ENCODE measurements at places on chromosomes 2 and 18. TPM values are rescaled to one million over a fixed set of nuclear protein-coding genes. Genes with fewer than 3 reads are reported as not detected.

DNA sequence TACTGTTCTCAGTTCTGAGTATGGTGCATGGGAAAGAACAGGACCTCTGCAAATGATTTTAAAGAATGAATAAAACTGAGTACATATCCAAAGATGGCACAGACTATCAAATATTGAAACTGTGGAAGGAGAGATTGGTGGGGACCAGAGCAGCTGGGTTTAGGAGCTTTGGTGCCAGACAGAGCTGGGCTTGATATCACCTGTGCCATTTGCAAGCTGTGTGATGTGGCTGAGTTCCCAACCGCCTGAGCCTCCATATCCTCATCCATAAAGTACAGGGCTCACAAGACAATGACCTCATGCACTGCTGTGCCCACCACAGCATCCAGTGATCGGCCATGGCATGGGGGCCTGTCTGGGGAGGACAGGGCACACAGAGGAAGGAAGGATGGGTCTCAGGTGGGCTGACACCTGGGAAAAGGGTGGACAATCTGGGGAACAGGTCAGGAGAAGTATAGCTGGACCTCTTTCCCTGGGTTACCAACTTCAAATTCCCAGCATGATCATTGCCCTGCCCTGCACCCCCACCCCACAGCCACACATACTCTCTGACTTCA, 83.9 kb upstream of the RAB6C start:
- DNase-seq = no peak
- H3K4me1 ChIP-seq = no peaks in the 10 kb centered on the region
- no peak overlapping the region for H3K4me3 ChIP-seq

DNA sequence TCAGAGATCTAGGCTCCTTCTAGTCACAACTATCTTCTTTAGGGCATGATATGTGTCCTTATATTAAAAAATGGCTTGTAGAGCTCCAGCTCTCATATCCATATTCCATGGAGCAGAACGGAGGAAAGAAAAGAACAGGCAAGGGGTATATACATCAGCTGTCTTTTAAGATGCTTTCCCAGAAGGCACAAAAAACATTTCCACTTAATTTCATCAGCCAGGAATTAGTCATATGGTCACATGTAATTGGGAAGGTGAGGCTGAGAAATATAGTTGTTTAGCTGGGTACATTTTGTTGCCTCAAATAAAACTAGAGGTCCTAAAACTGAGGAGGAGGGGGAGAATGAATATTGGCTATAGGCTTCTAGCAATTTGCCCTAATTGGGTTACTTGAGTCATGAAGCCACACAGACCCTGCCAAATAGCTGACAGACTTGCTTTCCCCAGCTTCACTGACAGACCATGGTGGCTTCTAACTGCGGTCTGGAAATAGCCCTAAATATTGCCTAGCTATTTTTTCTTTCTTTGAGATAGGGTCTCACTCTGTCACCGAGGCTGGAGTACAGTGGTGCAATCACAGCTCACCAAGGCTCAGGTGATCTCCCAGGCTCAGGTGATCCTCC, 20.0 kb downstream of the MAIP1 start:
- no peak overlapping the region for H3K4me3 ChIP-seq
- no peak for DNase-seq
- H3K36me3 ChIP-seq = peaks cover 3% of the 10 kb centered on the region
- no peak overlapping the region for H3K27ac ChIP-seq
- H3K27me3 ChIP-seq = no peaks in the 10 kb centered on the region
- H3K4me1 ChIP-seq = peaks cover 26% of the 10 kb centered on the region

- H3K27ac ChIP-seq = no peak overlapping the region
- no peaks in the 10 kb centered on the region for H3K27me3 ChIP-seq
- DNase-seq = no peak
- H3K4me1 ChIP-seq = no peaks in the 10 kb centered on the region
- H3K4me3 ChIP-seq = no peak overlapping the region
- H3K36me3 ChIP-seq = no peaks in the 10 kb centered on the region
These were observed 67.6 kb downstream of the DHRS9 start for GRCh38 chr2:169136885-169137534.

DNA sequence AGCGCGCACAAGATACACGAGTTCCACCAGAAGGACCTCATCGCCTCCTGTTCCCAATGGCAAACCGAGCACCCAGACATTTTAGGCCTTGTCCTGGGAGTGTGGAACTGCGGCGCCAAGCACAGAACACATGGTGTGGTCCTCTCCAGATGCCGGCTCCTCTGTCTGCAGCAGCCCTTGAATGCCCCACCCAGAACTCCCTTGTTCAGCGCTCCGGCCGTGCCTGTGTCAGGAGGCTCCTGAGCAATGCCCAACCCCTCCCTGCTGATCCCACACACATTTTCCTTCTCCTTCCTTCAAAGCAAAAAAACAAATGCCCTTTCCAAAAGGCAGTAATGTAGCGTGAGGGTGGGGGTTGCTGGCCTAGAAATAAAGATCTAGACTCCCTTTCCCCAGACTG, 89.8 kb downstream of the GFPT1 start:
- no peak overlapping the region for H3K27ac ChIP-seq
- peaks cover 17% of the 10 kb centered on the region for H3K4me1 ChIP-seq
- no peaks in the 10 kb centered on the region for H3K36me3 ChIP-seq
- DNase-seq = no peak
- H3K4me3 ChIP-seq = no peak overlapping the region

GRCh38 chr2:237297421-237298150, 116.4 kb downstream of the COL6A3 start:
- H3K4me1 ChIP-seq = peaks cover 27% of the 10 kb centered on the region
- H3K27me3 ChIP-seq = no peaks in the 10 kb centered on the region
- no peak overlapping the region for H3K4me3 ChIP-seq
- no peak for DNase-seq

DNA sequence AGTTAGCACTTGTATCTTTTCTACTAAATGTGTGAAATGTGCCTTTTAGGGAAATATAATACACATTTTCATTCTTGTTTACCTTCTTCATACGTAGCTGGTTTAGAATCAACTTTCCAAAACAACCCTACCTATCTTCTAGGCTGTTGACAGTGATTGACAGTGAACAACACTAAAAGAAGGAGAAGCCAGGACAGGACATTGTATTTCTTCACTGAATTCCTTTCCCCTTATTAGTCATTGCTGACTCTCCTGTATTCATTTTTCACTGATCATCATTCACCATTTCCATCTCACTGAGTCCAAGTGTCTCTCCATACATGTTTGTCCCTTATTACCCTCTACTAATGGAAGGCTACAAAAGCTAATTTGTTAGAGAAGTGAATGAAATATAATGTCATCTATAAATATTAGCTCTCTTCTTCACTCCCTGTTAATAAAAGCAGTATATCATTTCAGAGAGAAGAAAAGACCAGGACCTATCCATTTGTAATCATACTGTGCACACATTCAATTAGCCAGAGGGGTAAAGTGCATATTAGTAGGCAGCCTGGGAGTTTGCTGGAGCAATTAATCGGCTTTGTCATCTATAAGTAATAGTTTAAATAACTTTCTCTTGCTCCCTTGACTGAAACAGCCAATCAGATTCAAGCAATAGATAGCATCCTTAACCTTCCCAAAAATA, 192.5 kb upstream of the FOSL2 start:
- H3K36me3 ChIP-seq = no peaks in the 10 kb centered on the region
- H3K4me3 ChIP-seq = no peak overlapping the region
- H3K27ac ChIP-seq = peak overlapping the region; percentile 73
- H3K27me3 ChIP-seq = no peaks in the 10 kb centered on the region
- no peak for DNase-seq

DNA sequence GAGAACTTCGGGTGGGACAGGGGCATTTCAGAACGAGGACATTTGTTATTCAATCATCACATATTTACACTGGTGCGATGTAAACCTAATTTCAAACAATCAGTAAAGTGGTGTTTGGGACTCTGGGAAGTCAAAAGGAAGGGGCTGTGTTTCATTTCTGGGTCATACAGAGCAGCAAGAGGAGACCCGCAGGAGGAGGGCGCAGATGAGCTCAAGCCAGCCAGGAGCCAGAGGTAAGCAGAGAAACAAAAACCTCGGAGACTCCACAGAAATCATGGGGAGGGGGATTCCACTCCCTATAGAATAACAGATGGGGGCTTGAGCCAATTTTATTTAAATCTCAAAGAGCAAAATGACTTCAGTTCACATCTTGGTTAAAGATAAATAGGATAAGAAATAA, 55.4 kb downstream of the NEB start:
- DNase-seq = no peak
- H3K36me3 ChIP-seq = no peaks in the 10 kb centered on the region
- H3K27ac ChIP-seq = no peak overlapping the region

- H3K36me3 ChIP-seq = no peaks in the 10 kb centered on the region
- H3K4me3 ChIP-seq = no peak overlapping the region
- no peak overlapping the region for H3K27ac ChIP-seq
- DNase-seq = no peak
- H3K4me1 ChIP-seq = peaks cover 6% of the 10 kb centered on the region
These were observed 99.5 kb downstream of the DTNA start for GRCh38 chr18:34809451-34810072.

- H3K4me1 ChIP-seq = peaks cover 35% of the 10 kb centered on the region
- peak within 1 kb of the TSS; percentile 48 for H3K4me3 ChIP-seq
- no peaks in the 10 kb centered on the region for H3K27me3 ChIP-seq
These were observed at the start of gene TMEM37 for GRCh38 chr2:119431155-119431975. TSS of gene TMEM37 (plus strand) at chr2:119431854. CDS start at chr2:119431904, 50 bp downstream.

- peaks cover 55% of the 10 kb centered on the region for H3K36me3 ChIP-seq
- H3K4me3 ChIP-seq = no peak overlapping the region
- H3K27me3 ChIP-seq = no peaks in the 10 kb centered on the region
- H3K4me1 ChIP-seq = no peaks in the 10 kb centered on the region
- no peak overlapping the region for H3K27ac ChIP-seq
These were observed 30.2 kb downstream of the STK25 start for GRCh38 chr2:241478166-241478565.

DNA sequence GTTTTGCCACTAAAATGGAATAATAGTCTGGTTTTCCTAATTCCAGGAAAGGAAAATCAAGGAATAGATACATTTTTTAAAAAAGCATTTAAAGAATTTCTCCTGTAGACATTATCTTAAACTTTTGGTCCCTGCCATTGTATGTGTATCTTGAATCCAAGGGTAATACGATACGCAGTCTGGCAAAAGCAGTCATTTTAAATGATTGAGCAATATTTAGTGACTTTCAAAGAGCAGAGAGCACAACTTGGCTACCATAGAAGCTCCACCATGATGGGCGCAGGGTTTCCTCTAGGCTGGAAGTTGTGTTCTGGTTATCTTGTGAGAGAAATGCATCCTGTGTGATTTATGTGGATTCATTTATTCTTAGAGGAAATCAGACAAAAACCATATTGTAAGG, 92.9 kb downstream of the NEDD4L start:
- H3K36me3 ChIP-seq = no peaks in the 10 kb centered on the region
- no peak overlapping the region for H3K27ac ChIP-seq
- peaks cover 9% of the 10 kb centered on the region for H3K4me1 ChIP-seq
- no peak for DNase-seq
- no peaks in the 10 kb centered on the region for H3K27me3 ChIP-seq

DNA sequence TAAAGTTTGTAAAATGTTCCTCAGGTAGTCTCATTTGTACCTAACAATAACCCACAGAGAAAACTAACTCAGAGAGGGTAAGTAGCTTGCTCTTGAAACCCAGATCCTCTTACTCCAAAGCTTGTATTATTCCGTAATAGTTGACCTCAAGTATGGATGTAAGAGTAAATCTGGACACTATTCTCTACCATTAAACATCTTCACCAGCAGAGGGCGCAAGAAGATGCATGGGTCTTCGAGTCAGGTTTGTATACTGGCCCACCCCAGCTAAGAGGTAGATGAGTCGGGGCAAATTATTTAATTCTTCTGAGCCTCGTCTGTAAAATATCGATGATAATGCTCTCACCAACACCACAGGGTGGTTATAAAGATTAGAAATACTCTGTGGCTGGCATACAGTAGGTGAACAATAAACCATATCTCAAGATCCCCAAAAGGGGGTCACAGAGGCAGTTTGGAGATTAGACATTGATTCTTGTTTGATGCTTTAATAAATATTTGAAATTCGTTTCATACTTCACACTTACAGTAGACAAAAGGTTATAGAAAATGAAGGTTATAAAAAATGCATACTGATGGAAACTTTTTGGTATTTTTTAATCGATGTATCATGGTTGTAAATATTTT, 3.5 kb upstream of the CABLES1 start:
- DNase-seq = no peak
- H3K4me1 ChIP-seq = peaks cover 30% of the 10 kb centered on the region
- no peak overlapping the region for H3K4me3 ChIP-seq
- no peaks in the 10 kb centered on the region for H3K27me3 ChIP-seq
- H3K27ac ChIP-seq = no peak overlapping the region
- no peaks in the 10 kb centered on the region for H3K36me3 ChIP-seq

GRCh38 chr2:237483018-237483731, 3.9 kb upstream of the MLPH start:
- H3K4me1 ChIP-seq = peaks cover 62% of the 10 kb centered on the region
- H3K27ac ChIP-seq = peak overlapping the region; percentile 48
- DNase-seq = no peak
- no peak overlapping the region for H3K4me3 ChIP-seq
- no peaks in the 10 kb centered on the region for H3K27me3 ChIP-seq

GRCh38 chr2:161005170-161005569, 155.1 kb upstream of the TANK start:
- no peaks in the 10 kb centered on the region for H3K4me1 ChIP-seq
- DNase-seq = no peak
- H3K27ac ChIP-seq = no peak overlapping the region
- no peaks in the 10 kb centered on the region for H3K36me3 ChIP-seq
- no peaks in the 10 kb centered on the region for H3K27me3 ChIP-seq

DNA sequence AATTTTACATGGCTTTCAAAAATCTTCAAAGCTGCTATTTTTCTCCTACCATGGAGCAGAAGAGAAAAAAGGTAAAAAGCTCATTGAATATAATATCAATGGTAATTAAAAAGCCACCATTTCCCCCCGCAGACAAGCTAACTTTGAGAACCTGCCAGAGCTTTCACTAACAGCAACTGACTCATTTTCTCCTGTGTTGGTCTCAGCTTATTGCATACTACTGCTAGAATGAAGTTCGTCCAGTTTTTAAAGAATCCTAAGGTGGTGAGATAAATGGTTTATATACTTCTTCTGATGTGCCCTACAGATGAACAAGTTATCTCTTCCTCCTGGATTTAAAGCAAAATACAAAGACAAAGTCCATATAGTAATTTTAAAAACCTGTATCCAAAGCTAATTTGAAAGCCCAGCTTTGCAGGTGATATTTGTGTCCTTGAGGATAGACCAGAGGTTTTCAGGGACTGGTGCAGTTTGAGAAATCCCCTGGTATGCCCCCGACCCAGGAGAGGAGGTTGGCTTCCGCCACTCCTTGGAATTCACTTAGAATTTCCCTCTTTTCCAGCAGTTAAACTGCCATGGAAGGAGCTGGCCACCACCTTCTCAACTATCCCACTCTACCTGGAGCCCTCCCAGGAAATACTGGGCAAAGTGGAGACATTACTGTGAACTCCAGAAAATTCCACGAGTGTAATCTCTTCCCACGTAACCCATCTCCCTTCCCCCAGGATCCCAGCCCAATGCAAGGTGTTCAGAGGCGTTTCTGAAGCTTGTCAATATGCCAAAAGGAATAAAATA, 17.5 kb downstream of the YPEL5 start:
- no peak overlapping the region for H3K27ac ChIP-seq
- peaks cover 24% of the 10 kb centered on the region for H3K4me1 ChIP-seq
- no peak for DNase-seq

- H3K4me3 ChIP-seq = no peak overlapping the region
- H3K36me3 ChIP-seq = no peaks in the 10 kb centered on the region
- no peaks in the 10 kb centered on the region for H3K4me1 ChIP-seq
- H3K27me3 ChIP-seq = no peaks in the 10 kb centered on the region
These were observed 8.3 kb downstream of the KCNG2 start for GRCh38 chr18:79805926-79806487.

Gene CCDC102B
- total RNA-seq = 3.8 TPM

Gene CDH2
- 0.18 TPM for total RNA-seq

Gene FRZB
- 1.7 TPM for total RNA-seq

Gene LYPD6B
- 6.6 TPM for total RNA-seq

Gene MDH1
- total RNA-seq = 97.7 TPM

Gene CTDSP1
- 87.4 TPM for total RNA-seq

Gene NT5C1B
- total RNA-seq = not detected

Gene GAD1
- total RNA-seq = 4.2 TPM
